Iris pigment epithelial cell (primary cell): ENCODE measurements at places on chromosomes 7 and 10.

- no peak for DNase-seq
Observed at GRCh38 chr10:124983321-124983720, 41.4 kb downstream of the ZRANB1 start.

DNA sequence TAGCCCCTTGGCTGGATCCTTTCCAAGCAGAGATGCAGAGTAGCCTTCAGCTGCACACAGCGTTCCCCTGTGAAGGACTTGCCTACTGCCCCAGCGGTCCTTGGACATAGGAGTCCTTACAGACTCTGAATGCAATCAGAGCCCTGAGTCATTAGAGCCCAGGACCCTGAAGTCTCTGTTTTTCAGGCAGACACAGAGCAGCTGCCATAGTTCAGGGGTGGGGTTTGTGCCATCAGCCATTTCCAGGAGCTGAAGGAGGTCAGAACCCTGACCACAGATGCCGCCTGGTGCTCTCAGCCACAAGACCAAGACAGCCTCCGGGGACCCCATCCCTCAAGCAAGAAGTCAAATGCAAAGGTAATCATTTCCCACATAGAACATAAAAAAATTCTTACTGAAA is 32.8 kb upstream of the WDFY4 start:
- DNase-seq = no peak

GRCh38 chr10:12561307-12561706 is 212.0 kb downstream of the CAMK1D start:
- DNase-seq = no peak

GRCh38 chr7:127514499-127514898 is 70.9 kb downstream of the GCC1 start:
- DNase-seq = peak; percentile 40

DNA sequence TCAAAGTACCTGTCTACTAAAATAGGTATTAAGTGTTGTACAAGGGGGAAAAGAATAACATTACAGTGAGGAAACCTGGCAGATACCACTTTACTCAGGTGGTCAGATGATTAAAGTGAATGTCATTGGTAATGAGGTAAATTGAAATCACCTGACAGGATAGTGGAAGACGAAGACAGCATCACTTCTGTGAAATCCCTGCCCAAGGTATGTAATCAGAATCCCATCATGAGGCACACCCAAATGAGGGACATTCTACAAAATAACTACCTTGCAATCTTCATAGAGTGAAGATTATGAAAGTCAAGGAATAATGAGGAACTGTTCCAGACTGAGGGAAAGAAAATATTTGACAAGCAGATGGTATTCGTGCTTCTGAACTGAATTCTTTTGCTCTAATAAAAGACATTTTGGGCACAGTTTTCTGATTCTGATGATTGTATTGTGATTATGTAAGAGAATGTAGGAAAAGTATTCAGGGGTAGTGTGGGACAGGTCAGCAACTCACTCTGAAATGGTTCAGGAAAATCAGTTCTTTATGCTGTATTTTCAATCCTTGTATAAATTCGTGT is 33.3 kb upstream of the ARMS2 start:
- no peak for DNase-seq

DNA sequence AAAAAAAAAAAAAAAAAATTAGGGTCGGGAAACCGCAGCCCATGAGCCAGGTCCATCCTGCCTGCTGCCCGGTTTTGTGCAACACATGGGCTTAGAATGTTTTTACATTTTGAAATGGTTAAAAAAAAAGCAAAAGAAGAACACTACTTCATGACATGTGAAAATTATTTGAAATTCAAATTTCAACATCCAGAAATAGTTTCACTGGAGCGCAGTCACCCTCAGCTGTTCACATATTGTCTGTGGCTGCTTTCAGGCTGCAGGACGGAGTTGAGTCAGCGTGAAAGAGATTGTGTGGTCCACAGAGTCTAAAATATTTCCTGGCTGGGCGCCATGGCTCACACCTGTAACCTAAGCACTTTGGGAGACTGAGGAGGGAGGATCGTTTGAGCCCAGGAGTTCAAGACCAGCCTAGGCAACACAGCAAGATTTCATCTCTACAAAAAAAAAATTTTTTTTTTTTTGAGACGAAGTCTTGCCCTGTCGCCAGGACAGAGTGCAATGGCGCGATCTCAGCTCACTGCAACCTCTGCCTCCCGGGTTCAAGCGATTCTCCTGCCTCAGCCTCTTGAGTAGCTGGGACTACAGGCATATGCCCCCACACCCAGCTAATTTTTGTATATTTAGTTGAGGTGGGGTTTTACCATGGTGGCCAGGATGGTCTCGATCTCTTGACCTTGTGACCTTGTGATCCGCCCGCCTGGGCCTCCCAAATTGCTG is 63.9 kb upstream of the ECHDC3 start:
- DNase-seq = no peak

GRCh38 chr10:86646933-86647332 is 7.4 kb upstream of the OPN4 start:
- DNase-seq = no peak

- peak; percentile 73 for DNase-seq
Observed at GRCh38 chr10:102450374-102451104, 804 bp downstream of the C10orf95 start.

DNA sequence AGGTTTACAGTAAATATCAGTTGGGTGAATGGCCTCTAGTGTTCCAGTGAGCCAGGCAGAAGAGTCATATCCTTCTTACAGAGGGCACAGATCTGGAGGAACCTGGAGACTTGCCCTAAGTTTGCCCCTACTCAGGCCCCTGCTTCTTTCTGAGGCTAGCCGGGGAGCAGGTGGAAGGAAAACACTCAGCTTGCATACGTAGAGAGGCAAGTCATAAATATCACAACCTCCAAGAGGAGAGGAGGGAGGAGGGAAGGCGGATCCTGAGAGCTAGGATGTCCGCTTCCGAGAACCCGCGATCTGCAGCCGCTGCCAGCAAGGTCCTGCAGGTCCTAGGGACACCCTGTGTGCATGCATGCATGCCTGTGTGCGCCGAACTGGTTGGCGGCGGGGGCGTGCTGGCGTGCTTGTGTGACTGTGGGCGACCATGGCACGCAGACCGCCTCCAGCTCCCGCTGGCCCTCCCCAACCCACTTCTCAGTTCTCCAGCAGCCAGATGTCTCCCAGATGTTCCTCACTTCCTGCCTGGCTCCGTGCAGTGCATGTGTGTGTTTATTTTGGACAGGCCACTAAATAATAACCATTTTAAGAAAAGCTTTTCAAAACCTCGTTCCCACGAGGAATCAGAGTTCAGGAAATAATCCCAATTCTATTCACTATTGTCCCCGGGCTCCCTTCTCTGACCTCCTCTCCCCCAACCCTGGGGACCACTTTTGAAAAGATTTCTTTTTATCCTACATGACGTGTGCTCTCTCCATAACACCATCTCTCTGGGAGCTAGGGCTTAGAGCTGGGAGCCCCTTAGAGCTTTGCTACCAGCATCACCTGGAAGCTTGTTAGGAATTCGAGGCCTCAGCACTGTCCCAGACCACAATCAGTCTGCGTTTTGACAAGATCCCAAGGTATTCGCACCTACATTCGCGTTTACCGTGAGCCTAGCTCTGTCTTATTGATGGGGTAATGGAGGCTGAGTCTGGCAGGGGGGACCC is 32.4 kb downstream of the UNC5B start:
- peak; percentile 38 for DNase-seq

DNA sequence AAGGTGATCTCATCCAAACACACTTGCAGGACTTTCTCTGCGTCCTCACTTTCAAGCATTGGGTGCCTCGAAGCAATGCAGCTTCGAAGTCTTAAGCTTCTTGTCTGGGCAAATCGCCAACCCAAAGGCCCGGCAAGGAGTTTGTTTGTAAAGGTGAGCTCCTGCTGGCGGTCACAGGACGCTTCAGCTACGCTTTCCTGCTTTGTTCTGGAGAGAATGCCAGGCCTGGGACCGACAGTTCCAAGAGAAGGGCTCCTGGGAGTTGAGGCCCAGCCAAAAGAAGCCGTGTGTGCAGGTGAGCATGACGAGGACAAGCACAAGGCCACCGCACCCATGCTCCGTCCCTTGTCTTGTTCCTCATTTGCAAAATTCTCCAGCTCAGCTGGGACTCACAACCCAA is 106.6 kb upstream of the DOCK1 start:
- DNase-seq = no peak

GRCh38 chr7:4127909-4128560 is 554.1 kb upstream of the FOXK1 start:
- DNase-seq = no peak

GRCh38 chr10:6089334-6090219 is 743 bp downstream of the RBM17 start:
- DNase-seq = peak; percentile 43

DNA sequence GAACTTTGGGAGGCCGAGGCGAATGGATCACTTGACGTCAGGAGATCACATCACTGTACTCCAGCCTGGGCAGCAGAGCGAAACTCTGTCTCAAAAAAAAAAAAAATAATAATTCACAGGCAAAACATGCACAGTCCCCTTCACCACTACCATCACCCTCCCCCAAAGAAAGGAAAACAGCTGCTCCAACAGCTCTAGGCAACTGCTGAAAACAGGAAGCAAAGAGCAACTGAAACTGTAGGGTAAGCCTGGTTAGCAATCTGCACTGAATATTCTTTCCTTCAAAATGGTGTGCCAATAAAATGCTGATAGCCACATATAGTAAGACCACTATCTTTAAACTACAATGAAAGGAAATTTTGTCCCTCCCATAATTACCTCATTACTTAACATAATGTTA is 11.8 kb downstream of the NT5C2 start:
- no peak for DNase-seq

GRCh38 chr10:74988054-74988775 is 123.2 kb upstream of the SAMD8 start:
- peak; percentile 9 for DNase-seq

DNA sequence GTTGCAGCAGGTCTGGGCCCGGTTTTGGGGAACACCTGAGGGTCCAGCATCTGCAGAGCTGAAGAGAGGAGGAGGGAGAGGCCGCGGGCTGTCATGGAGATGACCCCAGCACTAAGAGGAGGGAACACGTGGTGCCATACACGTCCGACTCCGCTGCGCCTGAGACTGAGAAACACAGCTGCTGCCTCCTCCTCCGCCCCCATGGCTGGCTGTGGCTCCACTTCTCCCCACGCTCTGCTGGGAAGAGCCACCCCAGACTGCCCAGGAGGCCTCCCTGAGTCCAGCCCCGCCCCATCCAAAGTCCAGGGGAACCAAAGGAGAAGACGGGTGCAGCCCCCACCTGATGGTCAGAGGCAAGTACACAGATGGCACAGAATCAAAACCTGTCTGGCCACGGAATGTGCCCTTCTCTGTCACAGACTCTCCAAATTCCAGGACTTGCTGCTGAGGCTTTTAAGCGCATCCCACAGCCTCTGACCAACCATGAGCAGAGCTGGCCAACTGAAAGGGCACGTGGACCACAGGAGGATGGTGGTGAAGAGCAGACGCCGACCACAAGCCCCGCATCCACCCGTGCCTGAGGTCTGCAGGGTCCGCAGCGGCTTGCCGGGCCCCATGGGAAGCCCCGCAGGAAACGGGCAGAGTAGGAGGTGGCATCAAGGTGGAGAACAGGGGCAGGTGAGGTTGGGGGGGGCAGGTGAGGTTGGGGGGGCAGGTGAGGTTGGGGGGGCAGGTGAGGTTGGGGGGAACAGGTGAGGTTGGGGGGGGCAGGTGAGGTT is 24.0 kb downstream of the STK32C start:
- DNase-seq = no peak

DNA sequence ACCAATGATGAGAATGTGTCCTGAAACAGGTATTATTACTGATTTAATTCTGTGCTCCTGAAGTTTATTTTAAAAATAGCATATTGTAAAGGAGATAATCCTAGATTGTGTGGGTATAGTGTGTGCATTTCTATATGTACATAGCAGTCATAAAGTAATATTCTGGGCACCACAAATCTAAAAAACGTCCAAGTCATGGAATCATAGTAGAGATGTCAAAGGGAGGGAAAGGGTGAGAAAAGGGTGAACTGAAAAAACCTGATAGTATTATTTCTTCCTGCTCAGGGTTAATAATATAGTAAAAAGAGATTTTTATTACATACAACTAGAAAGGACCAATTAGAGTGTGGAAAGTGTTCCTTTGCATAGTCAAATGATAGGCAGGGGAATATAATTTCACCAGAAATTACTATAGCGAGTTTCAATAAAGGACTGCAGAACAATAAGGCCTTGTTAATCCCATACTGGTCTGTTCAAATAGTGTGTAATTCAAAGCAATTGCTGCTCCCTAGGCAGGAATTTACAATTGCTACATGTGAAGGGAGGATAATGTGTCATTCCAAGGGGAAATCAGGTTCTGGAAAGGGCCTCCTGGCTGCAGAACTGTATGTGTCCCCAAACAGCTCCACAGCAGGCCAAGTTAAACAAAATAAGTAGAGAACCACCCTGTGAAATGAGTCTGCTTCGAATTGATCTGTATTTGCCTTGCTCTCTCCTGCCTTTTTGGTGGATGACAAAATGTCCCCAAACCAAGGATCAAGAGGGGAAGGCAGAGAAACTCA is 42.5 kb upstream of the KMT2E start:
- DNase-seq = no peak

GRCh38 chr7:94532676-94533075 is 23.1 kb downstream of the CASD1 start:
- DNase-seq = no peak

DNA sequence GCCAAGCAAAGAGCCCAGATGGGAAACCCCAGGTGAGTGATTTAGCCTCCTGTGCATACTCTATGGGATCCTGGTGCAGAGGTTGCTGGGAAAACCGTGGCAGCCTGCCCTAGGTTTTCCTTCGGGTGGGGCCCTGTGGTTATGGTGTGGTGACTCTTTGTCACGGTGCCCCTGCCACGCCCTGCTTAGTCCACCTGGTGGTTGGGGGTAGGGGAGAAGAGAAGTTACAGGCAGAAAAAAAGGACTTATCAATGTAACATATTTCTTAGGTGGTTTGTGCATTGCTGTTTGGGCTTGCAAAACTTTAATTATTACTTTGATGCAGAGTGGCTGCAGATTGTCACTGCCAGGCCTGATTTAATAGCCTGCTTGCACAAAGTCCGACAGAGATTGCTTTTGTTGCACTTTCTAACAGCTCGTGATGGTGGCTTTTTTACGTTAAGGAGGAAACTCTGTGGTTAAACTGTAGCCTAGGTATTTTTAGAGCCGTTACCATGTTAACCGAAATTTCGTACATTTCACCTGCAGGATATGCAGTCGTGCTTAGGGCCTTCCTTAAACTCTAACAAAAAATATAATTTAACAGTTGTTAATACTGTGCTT is 197.4 kb downstream of the RNLS start:
- no peak for DNase-seq

DNA sequence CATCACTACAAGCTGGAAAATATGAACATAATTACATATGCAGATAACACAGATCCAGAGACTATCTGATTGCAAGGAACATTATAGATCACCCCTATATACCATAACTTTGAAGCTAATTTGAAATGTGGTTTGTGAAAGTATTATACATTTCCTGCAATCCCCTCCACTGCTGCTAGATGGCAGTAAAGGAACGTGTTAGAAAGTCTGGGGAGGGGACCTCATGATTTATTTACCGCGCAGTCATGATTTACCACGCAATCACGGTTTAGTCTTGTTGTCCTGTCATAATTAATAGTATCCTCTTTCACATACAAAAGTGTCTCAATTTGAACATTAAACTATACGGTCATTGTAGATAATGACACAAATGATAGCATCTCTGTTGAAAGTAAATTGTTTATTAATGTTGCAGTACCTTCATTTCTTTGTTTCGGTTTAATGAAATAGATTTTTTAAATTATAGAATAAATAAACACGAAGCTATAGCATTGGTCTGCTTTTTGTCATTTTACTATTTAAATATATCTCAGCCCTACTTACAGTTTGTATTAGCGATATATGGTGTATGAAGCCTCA is 145.3 kb upstream of the PRSS1 start:
- peak; percentile 73 for DNase-seq
